ENCODE measurements at places on chromosomes 3 and 15.

DNA sequence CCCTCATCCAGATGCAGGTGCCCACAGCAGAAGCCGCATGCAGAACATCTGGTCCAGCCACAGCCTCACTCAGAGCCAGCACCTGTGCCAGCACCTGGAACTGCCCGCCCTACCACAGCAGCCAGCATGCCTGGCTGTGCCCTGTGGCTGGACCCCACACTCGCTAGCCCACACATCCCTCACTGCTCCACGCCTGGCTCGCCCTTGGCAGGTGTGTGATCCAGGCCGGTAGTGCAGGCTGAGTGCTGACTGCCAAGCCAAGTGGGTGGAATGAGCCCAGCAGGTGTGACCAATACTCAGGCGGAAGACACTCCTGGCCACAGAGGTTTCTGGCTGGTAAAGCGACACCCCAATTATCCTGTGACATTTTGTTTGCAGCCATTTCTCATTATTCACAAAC is 162.4 kb upstream of the ROBO1 start:
- no peak for DNase-seq

DNA sequence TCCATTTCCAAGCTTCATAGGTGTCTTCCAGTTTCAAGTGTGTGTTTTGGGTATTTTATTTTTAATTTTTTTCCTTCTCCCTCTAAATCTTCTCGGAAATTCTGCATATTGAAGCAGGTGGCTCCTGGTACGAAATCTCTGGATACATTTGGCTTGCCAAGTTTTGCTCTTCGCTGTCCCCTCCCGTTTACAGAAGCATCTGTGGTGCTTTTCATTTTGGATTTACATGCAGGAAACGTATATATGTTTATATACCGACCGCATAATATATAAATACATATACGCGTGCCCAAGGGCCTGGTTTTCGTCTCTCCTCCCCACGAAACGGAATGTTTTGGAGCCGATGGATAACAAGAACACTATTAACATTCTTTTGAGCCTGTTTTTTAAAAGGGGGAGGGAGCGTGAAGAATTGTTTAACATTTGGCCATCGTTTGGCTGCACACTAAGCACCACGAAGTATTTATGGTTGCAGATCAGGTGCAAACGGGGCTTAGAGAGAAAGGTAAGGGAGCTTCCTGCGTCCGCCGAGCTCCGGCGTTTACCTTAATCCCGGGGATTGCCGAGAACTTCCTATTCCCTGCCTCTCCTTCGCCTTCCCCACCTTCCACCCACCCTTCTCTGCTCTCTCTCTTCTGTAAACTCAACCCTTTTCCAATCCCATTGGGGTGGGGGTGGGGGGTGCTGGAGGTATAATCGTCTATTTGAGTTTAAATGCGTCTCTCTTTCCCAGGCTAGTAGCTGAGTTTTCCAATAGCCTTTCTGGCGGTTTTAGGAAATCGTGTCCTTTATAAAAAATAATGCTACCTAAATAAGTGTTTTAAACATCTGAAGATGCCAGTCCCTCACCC is 1.1 kb upstream of the NLGN1 start:
- DNase-seq: no peak

DNA sequence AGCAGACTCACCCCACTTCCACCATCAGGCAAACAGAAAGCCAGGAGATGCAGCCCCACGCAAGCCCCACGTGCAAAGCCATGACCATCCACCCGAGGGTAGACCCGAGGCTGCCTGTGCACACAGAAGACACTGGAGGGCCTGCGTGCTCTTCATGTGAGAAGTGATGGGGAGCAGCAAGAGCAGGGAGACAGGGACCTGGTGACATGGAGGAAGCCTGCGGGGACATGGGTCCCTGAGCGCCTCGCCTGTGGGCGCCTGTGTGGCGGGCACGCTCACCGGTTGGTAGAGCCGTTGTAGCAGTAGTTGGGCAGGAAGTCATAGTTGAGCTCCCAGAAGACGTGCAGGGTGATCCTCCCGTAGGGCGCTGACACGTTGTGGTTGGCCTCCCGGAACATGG is 65.0 kb downstream of the NIPA2 start:
- no peak for DNase-seq

GRCh38 chr3:56869157-56869889 is 67.6 kb upstream of the ARHGEF3 start:
- no peak for DNase-seq

GRCh38 chr3:84108442-84108971 is 850.3 kb upstream of the CADM2 start:
- DNase-seq: no peak

GRCh38 chr3:193742628-193743027 is 149.6 kb downstream of the OPA1 start:
- no peak for DNase-seq

GRCh38 chr15:82530006-82530405 is 10.3 kb downstream of the RPS17 start:
- DNase-seq: no peak

GRCh38 chr3:155492841-155493240 is 199.4 kb upstream of the STRIT1 start:
- no peak for DNase-seq

- no peak for DNase-seq
Measured at GRCh38 chr3:185439745-185440466, 58.9 kb downstream of the TMEM41A start.

- DNase-seq: no peak
Measured at GRCh38 chr3:25582242-25582641, 82.5 kb downstream of the TOP2B start.

DNA sequence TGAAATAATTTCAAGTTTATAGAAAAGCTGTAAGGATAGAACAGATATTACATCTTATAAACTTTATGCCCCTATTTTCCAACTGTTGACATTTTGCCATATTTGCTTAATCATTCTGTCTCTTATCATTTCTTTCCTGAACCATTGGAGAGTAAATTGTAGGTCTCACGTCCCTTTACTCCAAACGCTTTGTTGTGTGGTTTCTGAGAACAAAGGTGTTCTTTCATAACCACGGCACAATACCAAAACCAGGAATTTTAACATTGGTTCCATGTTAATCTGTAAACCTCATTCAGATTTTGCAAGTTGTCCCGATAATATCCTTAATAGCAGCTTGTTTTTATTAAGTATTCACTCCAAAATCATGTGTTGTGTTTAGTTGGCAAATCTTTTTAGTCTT is 134.8 kb downstream of the AKAP13 start:
- DNase-seq: no peak

DNA sequence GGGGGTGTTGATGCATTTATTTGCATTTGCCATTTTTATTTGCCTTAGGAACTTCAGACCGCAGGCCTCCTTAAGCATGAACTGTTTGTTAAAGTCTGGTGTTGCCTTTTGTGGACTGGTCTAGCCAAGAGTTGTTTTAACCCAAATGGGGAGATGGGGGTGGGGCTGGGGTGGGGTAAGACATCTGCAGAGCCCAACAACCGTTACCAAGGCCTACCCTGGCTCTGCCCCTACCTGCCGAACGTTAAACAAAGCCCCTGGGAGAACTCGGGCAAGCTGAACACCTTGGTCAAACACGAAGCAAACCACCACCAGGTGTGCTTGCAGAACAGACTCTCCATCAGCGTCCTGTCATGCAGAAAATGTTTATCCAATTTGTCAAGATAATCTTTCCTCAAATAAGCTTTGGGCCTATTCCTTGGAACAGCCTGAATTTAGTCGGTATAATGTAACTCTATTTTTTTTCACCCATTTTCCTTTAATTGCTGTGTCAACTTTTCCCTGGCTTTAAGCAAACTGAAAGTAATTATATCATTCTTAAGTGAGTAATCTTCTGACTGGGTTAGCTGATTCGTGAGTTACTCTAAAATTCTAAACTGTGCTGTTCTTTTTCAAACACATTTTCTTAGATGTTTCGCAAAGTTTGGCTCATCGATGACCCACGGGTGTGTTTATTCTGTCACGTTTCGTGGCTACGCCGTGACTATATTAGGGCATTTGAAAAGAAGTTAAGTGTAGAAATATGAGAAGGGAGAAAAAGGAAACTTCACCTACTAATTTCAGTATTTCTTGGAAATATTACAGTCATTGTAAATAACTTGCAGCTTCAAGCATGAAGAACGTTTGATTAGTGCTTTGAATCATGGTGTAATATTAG is 127.6 kb downstream of the SOX2 start:
- no peak for DNase-seq
